ENCODE measurements at places on chromosomes 2 and 18.

GRCh38 chr18:38454764-38455469 is 889.3 kb upstream of the CELF4 start:
- no peak for DNase-seq

DNA sequence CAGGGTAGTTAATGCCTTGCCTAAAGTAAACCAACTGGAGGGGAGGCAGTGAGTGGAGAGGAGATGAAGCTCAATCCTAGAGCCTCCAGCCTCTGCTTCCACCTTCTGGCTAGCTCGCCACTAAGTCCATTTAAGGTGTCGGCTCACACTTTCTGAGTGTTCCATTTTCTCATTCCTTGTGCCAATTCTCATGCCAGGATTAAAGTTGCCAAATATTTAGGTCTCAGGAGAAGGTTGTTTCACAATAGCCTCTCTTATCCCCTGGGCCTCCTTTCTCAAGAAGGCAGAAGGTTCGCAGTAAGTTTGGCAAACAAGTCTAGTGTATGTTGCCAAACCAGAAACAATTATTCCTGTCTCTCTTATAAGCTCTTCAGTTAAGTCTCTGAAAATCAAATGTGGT is 57.2 kb downstream of the TACR1 start:
- no peak for DNase-seq

- DNase-seq: no peak
Measured at GRCh38 chr2:17124575-17125318, 393.5 kb downstream of the RAD51AP2 start.

DNA sequence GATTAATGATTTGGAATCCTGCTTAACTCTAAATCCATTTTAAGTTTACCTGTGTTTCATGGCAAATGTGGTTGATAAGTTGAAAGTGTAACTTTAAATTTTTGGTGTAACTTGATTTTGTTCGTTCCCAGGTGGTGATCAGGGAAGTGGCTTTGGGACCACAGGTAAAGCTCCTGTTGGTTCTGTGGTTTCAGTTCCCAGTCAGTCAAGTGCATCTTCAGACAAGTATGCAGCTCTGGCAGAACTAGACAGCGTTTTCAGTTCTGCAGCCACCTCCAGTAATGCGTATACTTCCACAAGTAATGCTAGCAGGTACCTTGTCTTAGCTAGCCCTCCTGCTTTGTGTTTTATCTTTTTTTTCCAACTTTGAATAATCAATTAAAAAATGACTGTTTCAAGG is 62.8 kb downstream of the AGFG1 start:
- no peak for DNase-seq

- DNase-seq: no peak
Measured at GRCh38 chr2:36170805-36171204, 184.8 kb upstream of the CRIM1 start.

GRCh38 chr2:10868465-10869314 is 43.0 kb upstream of the KCNF1 start:
- DNase-seq: no peak
